ENCODE measurements at places on chromosomes 13 and 19.

GRCh38 chr19:30523791-30524190 is 151.6 kb downstream of the ZNF536 start:
- DNase-seq: no peak

DNA sequence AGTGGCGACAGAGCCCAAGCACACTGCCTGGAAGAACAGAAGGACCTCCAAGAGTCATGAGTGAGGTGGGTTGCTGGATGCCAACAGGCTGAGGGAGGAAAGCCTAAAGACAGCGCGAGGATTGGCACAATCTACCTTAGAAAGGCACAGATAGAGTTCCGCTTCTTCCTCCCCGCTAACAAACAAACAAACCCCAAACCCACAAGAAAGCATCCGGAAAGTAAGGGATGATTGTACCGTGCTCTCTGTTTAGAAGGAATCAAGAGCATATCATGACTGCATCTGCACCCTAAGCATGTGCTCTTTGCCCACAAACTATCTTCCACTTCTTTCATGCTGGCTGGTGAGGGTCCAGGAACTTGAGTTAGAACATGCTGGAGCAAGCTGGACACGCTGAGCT is 233.0 kb upstream of the KLF12 start:
- no peak for DNase-seq

DNA sequence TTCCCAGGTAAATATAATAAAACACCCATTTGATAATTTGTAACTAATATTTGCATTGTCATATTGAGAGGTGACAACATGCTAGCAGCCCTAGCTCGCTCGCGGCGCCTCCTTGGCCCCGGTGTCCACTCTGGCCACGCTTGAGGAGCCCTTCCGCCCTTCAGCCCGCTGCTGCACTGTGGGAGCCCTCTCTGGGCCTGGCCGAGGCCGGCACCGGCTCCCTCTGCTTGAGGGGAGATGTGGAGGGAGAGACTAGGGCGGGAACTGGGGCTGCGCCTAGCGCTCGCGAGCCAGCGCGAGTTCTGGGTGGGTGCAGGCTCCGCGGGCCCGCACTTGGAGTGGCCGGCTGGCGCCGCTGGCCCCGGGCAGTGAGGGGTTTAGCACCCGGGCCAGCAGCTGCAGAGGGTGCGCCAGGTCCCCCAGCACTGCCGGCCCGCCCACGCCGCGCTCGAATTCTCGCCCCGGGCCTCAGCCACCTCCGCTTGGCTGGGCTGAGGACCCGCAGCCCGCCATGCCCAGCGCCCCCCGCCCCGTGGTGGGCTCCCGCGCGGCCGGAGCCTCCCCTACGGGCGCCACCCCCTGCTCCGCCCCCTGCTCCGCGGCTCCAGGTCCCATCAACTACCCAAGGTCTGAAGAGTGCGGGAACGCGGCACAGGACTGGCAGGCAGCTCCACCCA is 594.4 kb downstream of the SLITRK6 start:
- DNase-seq: no peak

GRCh38 chr13:98112456-98112855 is 30.4 kb upstream of the FARP1 start:
- no peak for DNase-seq

GRCh38 chr19:8468761-8469373 is 24.1 kb downstream of the HNRNPM start:
- no peak for DNase-seq

DNA sequence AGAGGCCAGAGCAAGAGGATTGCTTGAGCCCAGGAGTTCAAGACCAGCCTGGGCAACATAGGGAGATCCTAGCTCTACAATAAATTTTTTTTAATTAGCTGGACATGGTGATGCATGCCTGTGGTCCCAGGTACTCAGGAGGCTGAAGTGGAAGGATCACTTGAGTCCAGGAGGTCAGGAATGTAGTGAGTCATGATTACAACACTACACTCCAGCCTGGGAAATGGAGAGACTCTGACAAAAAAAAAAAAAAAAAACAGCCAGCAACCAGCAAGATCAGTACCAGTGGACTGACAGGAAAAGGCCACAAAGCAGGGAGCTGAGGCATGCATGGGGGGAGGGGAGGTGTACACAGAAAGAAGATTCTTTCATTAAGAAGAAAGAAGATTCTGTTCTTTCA is 52.7 kb upstream of the RFXAP start:
- DNase-seq: no peak

DNA sequence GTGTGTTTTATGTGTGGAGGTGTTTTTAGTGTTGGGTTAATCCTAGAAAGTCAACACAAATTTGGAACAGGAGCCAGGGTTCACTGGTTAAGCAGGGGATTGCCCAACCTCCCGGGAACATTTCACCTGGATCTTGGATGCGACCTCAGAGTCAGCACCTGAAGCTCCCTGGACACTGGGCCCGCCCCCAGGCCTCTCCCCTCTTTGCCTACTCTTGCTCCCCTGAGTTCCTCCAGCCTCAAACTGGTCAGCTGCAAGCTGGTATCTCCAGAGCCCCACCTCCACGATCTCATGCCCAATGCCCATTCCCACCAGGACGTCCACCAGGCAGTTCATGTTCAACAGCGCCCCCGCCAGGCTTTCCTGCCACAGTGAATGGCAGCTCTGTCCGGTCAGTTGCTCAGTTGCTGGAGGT is 9.7 kb downstream of the HSD17B14 start:
- peak; percentile 75 for DNase-seq

- no peak for DNase-seq
Measured at GRCh38 chr19:29480507-29480906, 45.3 kb upstream of the VSTM2B start.

DNA sequence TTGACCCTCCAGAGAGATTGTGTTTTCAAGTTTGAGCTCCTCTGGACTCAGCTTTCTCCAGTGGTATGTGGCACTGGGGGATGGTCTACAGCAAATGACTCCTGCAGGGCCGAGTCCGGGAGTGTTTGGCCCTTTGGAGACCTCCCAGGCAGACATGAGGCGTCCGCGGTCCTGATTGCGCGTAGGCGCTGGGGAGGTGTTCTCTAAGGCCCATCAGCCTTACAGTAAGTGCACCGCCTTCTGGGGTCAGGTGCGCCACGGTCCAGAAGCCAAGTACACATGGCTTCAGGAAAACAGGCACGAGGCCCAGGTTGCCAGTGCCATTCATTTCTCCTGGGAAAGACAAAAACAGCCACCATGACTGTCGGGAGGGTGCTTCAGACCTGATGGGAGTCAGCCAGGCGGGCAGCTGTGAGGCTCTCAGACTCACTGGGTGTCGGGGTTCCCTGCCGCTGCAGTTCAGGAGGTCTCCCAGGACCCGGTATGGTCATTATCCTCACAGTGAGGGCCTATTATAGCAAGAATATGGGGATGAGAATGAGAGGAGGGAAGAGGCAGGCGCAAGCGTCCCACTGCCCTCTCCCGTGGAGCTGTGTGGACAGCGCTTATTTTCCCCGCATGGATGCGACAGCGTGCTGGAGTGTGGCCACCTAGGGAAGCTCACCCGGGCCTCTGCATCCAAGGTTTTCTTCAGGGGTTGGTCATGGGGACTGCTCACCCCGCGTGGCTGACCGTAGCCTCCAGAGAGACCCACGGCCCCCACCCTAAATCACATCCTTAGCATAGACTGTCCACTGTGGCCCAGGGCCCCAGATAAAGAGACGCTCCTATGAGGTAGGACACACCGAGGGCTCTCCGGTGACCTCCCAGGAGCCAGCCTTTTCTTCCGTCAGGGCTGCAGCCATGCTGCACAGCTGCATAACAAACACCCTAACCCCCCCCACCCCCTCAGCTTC is 21.8 kb downstream of the CCDC8 start:
- DNase-seq: no peak

DNA sequence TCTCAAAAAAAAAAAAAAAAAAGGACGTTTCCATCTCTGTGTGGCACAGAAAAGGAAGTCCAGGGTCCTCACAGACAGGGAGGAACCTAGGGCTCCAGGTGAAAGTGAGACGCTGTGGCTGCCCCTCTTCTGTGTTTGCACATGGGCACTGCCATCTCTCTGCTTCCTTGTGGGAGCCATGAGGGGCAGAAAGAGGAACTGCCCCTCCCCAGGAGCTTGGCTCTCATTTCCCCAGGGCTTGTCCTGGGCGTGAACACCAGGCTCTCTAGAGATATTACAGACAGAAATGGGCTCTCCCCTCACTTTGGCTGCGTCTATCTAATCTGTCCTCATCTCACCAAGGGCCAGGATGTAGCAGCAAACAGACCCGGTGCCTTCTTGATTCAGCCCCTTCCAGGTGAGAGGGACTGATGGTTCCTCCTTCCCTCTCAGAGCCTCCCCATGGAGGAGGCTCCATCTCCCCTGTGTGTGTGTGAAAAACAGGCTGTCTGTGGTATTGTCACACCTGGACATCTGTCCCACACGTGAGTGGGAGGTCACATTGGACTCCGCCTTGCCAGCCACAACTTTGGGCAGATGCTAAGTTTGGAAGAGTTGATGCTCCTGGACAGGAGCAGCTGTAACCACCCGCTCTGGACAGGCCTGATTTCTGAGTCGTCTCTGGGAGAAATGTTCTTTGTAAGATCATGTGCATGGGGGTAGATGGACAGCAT is 840 bp upstream of the LILRA4 start:
- DNase-seq: no peak

DNA sequence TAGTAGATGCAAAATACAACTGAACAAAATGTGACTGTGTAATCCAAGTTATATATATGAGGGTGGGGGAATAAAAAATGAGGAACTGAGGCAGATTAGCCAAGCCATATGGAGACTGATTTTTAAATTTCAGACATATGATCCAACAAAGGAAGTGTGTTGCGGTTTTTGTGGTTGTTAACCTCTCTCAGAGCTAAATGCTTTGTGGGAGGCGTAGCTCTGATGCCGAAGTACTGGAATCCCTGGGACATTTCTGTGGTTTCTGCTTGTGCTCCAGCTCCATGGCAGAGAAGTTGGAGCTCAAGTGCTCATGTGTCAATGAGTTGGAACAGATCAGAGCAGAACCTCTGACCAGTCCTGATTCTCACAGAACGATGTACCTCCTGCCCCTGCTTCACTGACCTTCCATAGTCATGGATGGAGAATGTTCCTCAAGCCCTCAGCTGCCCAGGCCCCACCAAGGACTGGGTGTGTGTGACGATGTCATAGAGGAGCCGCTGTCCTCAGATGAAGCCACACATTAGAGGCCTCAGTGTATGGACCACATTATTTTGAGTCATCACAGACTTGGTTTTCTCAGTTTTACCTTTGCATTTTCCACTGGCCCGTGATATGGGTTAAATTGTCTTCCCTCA is 107.6 kb downstream of the SOX1 start:
- DNase-seq: no peak

- DNase-seq: no peak
Measured at GRCh38 chr13:66040506-66040905, 1189.6 kb downstream of the PCDH9 start.

DNA sequence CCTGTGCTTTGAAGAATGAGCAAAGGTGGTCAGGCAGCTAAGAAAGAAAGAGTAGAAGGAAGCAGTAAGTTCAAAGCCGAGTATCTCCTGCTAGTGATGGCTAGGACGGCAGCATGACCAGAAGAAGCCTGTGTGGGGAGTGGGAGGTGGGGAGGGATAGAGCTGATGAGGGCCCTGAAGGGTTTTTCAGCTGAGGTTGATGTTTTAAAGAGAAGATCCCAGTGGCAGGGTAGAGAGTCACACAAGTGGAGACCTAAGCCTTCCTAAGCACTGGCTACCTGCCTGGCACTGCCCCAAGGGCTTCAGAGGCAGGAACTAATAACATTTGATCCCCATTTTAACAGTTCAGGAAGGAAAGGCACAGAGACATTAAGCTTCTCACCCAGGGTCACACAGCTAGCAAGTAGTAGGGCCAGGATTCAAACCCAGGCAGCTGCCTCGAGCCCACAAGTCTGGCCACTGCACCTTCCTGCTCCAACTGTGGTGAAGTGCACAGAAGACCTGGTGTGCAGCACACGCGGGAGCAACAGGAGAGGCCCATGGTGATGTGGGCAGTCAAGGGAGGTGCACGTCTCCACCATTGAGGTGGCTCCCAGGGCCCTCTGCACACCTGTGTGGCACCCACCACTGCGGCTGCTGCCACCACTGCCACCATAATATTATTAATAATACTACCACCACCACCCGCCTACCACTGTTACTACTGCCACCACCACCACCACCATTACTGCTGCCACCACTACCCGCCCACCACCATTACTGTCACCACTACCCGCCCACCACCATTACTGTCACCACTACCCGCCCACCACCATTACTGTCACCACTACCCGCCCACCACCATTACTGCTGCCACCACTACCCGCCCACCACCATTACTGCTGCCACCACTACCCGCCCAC is 22.1 kb downstream of the CUL4A start:
- DNase-seq: no peak

GRCh38 chr19:9538183-9539058 is at the start of gene ZNF426:
Gene ZNF426 (minus strand): TSS chr19:9538645. CDS start chr19:9536232, 2,413 bp downstream.
- peak; percentile 89 for DNase-seq

- no peak for DNase-seq
Measured at GRCh38 chr13:65965501-65965900, 1264.6 kb downstream of the PCDH9 start.

GRCh38 chr19:648904-649801 is 9.5 kb downstream of the FGF22 start:
- no peak for DNase-seq

- DNase-seq: no peak
Measured at GRCh38 chr13:20544201-20544923, 18.7 kb upstream of the CRYL1 start.

- DNase-seq: no peak
Measured at GRCh38 chr13:42394361-42394708, 122.4 kb downstream of the AKAP11 start.
